Activated naive CD4-positive, alpha-beta T cell (primary cell): ENCODE measurements at places on chromosomes 12 and 14.
A peak's percentile ranks its signal among the peaks of the same experiment; 100 is the strongest.

DNA sequence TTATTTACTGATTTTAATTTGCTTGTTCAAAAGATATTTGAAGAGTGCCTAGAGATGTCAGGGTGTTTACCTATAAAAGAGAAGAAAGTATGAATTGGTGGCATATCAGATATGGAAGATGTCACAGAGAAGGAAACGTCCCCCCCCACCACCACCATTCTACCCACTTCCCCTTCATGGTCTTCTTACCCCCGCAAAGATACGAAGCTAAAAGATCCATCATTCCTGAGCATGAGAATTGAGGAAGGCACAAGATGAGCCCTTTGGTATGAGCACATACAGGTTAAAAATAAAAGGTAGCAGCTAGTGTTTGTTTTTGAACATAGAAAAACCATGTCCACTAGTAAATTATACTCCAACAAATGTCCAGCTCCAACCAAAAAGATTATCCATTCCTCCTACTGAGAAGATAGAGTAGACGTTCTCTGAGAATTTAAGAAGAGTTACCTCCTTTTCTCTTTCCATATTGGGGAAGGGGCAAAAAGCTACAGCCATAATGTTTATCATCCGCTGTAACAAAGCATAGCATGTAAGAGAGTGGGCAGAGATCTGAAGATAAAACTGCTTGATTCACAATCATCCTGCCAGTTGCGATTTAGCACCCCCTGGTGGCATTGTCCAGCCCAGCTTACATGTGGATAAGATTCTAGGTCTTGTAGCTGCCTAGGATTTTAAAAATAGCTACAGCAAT is 29.1 kb downstream of the NFYB start:
- DNase-seq = peak; percentile 78

GRCh38 chr12:120037851-120038250 is 48.8 kb downstream of the BICDL1 start:
- no peak for DNase-seq

DNA sequence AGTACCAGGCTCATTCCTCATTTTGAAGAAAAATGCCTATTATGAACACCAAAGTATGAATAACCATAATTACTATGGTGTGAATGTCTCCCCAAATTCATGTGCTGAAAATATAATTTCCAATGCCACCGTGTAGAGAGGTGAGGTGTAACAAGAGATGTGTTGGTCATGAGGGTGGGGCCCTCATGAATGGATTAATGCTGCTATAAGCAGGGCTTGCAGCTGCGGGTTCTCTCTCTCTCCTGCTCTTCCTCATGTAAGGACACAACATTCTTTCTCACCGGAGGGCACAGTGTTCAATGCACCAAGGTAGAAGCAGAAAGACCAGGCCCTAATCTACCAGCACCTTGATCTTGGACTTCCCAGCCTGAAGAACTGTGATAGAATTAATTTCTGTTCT is 70.0 kb downstream of the TMTC1 start:
- DNase-seq = no peak

DNA sequence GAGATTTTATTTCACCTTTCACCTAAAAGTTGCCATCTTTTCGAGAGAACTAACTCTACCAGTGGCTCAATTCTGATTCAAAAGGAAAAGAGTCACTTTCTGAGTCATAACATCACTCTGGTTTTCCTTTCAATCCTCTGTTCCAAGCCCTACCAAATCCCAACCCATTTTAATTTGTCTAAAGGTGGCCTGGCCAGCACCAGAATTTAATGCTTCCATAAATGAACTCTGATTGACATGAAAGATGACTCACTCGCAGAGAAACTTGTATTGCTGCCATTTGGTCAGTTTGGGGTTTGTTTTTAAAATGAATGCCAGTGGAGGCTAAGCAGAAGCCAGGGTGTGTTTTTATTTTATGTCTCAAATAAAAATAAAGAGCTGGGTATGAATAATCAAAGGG is 117.4 kb upstream of the SOX5 start:
- no peak for DNase-seq

DNA sequence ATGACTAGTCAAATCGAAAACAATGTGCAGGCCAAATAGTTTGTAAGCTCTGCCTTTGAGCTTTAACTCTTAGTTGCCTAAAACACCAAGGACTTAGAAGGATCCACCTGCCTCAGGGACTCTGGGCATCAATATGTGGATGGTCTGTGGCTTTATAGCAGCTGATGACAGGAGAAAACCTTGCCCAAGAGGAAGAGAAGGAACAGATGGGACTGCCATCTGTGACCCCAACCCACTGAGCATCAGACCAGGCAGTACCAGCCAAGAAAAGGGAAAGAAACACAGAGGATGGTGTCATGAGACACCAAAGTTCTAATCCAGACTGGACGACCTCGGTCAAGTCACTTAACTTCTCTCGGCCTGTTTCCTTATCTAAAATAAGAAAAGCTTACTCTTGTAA is 12.7 kb downstream of the TGFB3 start:
- DNase-seq = no peak

DNA sequence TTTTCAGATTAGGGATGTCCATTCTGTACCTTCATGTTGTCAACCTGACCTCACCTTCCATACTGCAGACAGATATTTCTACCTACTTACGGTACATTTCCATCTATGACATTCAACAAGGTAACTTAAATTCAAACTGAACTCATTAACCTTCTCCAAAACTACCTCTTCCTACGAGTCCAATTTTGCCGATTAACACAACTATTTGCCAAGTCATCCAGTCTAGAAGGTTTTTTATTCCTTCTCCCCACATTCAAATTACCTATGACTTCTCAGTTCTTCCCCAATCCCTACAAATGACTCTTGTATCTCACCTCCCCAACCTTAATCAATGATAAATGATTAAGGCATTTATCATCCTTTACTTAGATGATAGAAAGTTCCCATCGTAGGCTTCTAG is 23.6 kb downstream of the SPTSSA start:
- no peak for DNase-seq

DNA sequence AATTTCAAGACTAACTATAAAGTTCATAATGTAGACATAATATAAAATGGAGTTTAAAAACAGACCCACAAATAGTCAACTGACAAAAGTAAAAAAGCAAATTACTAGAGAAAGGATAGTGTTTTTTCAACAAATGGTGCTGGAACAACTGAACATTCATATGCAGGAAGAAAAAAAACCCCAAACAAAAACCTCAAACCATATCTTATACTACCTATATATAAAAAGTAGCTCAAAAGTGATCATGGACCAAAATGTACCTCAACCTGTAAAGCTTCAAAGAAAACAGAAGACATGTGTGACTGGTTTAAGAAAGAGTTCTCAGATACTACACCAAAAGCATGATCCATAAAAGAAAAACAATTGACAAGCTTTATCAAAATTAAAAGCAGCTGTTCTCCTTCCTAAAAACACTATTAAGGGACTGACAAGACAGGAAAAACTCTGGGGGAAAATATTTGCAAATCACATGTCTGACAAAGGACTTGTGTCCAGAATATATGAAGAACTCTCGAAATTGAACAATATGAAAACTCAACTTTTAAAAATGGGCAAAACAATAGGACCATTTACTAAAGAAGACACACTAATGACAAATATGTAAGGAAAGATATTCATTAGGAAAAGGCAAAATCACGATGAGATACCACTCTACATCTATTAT is 22.7 kb upstream of the ARID4A start:
- DNase-seq = no peak

DNA sequence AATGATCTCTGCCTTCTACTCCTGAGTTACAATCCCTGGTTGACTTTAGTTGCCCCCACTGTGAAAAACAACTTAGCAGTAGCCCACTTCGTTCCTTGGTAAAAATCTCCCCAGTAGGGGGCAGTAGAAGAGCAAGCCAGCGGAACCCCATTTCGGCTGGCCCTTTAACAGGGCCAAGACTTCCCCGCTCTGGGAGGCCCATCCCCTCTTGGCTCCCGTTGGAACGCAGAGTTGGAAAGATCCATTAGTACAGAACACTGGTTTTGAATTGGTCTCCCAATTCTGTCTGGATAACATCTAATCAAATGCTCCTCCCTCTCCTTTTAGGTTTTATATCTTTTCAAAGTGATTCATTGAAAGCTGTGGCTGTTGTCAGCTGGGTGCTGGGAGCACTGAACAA is 1133.3 kb downstream of the BCL11B start:
- no peak for DNase-seq

DNA sequence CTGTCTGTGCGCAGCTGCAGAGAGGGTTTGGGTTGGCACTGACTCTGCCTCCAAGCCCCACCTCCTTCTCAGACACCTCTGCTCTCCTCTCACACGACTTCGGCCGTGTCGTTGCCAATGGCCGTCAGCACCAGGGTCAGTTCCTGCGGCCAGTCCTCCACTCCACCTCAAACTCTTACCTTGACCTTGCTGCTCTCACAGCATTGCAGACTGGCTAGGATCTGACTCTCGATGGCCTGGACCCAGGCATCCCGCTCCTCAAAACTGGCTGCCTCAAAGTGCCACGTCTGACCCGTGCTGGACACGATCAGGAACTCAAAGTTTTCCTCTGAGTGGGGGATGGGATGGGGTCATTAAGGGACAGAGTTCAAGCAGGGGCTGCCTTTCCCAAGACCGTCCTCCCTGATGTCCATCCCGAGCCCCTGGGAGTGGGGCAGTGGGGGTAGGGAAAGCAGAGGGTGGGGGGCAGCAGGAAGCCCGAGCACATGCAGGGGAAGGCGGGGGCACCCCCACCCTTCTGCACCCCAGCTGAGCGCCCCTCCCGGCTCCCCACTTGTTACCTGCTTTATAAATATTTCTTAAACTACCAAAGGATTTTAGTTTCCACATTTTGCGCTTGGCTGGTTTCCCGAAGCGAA is 10.7 kb downstream of the AGAP2 start:
- no peak for DNase-seq

GRCh38 chr12:67692966-67693365 is 44.4 kb downstream of the DYRK2 start:
- DNase-seq = no peak

GRCh38 chr12:93183940-93184671 is 193.6 kb upstream of the NUDT4 start:
- DNase-seq = no peak

DNA sequence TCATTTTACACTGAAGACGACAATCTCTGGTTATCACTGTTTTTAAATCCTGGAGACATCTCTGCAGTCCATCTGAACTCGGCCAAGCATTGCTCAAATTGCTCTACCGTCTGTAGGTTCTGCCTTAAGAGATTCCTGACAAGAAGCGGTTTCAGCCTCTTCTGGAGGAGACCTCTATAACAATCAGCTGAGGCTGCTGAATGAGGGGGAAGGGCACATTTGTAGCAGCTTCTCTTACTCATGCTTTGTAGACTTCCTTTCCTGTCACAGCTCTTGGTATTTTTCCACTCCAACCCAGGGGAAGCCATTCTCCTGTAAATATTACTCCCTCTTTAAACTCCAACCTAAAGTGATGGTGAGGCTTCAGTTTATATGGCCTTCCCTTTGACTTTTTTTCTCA is 3.0 kb downstream of the ARG2 start:
- DNase-seq = no peak

DNA sequence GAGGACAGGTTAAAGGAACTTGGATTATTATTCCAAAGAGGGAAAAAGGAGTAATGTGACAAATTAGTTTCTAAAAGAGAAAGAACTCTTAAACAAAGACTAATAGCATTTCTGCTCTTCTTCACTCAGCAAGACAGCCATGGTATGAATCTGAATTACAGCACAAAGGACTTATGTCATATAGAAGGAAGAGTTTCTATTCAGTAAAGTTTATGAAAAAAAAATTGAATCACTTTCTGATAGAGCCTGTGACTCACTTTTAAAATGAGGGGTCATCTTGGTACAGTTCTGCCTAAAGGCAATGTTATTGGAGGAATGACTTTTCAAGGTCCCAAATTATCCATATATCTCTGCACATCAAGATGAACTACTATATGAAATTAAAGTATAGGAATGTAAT is 101.7 kb downstream of the DUSP6 start:
- no peak for DNase-seq
